ENCODE measurements at places on chromosomes 7 and 10.

GRCh38 chr10:53977267-53977666 is 823.8 kb downstream of the PCDH15 start:
- DNase-seq = no peak

- DNase-seq = no peak
These were observed 11.9 kb upstream of the SFR1 start for GRCh38 chr10:104109908-104110662.

DNA sequence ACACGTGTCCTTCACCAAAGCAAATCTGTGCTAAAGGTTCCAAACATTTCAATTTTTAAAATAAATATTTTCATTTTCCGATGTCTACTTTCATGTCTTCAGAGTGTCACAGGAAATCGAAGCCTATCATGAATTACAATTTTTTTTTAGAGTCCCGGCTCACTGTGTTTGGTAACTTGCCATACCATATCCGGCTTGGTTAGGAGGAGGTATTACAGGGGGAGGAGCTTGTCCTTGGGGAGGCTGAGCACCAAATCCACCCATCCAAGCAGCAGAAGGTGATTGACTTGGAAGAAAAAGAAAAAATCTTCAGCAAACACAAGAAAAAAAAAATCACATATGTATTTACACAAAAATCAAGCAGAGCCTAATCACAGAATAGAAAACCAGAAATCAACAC is 21.3 kb downstream of the TIAL1 start:
- peak; percentile 7 for DNase-seq

DNA sequence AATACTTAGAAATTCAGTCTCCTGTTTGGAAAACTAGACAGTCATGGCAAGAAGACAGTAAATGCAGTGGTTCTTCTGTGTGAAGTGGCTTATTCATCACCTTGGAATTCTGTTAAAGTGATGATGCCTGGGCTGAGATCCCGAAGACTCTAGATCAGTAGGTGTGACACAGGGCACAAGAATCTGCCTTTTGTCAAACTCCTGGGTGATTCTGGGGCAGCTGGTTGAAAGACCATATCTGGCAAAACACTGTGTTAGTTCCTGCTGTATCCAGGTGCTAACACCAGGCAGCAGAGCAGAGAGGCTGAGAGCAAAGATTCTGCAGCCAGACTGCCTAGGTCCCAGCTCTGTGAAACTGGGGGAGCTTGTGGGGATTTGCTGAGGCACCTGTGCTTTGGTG is 26.5 kb downstream of the MRC1 start:
- no peak for DNase-seq

GRCh38 chr10:21069278-21069677 is 172.2 kb upstream of the NEBL start:
- DNase-seq = no peak

DNA sequence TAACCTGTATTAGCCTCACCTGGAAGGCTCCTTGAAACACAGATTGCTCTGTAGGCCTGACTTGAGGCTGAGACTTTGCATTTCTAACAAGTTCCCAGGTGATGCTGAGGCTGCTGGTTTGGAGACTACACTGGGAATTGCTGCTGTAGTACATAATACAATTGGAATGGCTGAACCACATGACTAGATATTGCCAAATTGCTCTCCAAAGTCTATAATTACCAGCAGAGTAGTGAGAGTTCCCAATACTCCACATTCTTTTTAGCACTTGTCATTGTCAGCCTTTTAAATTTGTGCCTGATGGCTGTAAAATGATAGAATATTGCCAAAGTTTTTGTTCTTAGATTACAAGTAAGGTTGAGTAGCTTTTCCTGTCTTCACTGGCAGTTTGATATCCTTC is 39.9 kb downstream of the PLEKHA8 start:
- no peak for DNase-seq

DNA sequence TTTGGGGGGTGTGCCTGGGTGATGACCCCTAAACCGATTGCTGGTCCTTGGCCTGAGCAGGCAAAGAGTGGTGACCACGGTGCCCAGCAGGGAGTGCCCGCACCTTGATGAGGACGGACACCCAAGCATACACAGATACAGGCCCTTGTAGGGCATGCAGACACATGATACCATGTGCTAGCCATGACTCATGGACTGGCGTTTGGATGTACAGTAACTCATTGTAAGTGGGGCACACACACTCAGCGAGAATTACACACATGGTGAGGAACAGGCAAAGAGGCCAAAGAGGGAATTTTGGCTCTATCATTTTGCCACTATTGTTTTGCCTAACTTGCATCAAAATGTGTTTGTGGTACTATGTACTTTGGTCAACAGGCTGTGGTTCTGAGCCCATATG is 24.1 kb downstream of the KAZALD1 start:
- no peak for DNase-seq

DNA sequence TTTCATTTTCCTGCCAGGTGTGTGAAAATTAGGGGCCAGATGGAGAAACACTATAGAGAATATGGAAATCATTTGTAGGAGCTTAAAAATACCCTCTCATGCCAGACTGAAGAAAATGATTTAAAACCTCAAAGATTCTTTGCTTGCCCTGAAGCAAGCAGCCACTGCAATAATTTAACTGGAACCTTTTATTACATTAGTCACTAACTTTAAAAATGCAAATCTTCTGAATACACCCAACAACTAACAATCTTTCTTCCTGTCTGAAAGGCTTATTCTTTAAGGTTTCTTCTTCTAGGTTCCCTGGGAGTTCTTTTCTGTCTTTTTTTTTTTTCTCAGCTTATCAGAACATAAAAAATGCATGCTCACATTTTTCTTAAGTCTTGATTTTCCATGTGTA is 238.5 kb upstream of the KMT2E start:
- no peak for DNase-seq

DNA sequence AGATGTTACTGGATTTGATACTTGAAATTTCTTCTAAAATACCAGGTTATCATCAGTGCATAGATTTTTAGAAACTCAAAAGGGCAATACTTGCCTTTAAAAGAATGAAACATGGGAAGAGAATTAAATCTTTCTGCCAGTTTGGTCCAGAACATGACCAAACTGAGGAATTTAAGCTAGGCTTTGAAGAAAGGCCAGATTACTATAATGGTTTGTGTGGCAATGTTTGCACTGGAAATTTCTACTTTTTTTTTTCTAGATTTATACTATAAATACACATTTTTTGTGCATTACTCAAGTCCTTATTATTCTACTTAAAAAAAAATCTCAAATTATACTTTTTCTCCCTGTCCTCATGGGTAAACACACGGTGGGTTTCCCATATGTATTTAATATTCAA is 9.2 kb downstream of the MKX start:
- no peak for DNase-seq

GRCh38 chr7:85883-86515 is 106.4 kb upstream of the FAM20C start:
- DNase-seq = no peak

GRCh38 chr10:78210548-78210947 is 176.9 kb downstream of the RPS24 start:
- DNase-seq = no peak

DNA sequence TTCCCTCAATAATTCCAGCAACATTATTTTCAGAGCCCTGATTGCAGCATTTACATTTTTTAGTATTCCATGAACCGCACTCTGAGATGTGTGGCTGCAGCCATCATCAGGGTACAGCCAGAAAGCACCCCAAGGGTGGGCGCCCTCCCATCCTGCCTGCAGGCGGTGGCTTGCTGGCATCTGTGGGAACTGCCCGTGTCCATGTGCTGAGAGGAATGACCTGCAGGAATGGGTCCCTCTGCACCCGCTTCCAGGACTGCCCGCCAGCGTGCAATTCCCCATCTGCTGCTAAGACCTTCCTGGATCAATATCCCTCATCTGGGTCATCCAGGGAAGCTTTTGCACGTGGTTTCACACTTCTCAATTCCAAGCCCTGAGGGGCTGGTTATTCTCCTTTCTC is 32.8 kb upstream of the NUB1 start:
- no peak for DNase-seq

DNA sequence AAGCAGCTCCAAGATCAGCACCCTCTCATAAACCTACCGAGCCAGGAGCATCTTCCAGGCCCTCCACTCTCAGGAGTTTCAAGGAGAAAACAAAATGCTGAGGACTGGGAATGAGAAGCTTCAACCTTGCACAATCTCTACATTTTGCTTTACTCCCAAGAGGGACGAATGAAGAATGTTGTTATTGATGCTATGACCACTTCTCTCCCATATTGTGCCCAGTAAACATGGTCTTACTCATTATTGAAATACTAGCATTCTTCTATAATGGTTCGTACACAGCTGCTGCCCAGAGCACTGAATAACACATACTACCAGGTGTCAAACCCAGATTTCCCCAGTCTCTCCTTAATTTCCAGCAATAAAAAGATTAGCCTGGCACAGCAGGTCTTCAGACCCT is 63.4 kb upstream of the BET1 start:
- no peak for DNase-seq

DNA sequence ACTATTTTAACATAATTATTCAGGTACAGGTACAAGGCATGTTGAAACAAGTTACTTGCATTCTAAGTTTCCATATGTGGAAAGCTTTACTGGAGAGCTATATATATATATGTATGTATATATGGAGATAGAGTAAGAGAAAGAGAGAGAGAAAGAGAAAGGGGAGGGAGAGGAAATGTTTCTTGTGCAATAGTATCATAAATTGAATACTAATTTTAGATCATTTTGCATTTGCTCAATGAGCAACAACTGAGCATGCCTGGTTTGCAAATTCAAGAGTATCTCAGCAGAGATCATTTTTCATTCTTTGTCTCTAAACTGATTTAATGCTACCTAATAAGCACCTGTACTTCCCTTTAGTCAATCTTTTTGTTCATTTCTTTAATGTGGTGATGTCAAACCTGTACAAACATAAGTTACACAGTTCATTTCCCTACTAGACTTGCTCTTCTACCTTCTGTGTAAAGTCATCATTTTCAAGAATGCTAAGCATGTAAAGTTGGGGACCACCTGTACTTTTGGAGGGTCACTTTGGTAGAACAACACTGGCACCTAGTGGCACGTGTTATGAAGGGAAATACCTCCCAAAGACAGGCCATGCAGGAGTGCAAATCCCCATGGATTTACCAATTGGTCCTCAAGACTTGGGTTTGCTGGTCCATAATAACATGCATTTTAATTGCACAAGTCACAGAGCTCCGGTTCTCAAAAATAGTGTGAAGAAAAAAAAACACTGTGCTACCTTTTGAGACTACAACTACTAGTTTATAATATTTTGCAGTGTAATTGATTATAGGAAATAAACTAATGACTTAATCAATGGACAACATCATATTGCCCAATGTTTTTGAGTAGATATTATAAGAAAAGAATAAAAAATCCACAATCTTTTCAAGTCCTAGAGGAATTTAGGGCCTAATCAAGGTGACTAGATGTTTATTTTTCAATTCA is 431.2 kb upstream of the IGFBP3 start:
- no peak for DNase-seq

DNA sequence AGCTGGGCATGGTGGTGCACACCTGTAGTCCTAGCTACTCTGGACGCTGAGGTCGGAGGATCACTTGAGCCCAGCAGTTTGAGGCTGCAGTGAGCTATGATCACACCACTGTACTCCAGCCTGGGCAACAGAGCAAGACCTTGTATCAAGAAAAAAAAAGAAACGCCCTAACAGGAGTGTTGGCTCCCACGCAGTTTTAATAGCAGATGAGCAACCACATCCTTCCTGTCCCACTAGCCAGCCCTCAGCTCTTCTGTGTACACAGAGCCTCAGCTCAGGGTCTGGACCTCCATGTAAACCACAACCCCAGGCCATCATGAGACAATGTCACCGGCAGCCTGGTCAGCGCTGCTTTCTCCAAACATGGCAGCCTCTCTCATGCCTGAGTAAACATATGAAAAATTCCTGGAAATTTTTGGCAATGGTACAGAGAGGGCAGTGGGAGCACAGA is 108.2 kb downstream of the PIP4K2A start:
- no peak for DNase-seq

DNA sequence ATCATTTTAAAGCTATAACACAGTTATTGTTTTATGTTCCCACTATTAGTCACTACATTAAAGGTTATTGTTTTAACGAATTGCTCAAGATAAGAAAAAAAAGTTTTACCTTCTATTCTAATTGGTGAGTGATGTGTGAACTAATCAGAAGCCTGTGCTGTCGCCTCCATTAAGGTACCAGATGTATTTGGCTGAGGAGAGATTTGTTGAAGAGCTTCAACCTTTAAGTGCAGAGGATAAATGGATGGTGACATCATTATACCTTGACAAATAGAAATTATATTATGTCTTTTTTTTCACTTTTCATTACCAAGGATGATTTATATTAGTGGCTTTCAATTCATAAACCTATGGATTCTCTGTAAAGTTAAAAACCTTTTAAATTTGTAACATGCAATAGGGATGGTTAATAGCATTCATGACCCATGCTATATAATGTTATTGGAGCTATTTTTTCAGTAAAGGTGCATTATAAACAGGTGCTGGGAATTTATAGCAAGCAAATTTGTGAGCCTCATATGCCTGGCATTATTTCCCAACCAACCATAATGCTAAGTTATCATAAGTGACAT is 97.0 kb upstream of the NPVF start:
- DNase-seq = no peak

DNA sequence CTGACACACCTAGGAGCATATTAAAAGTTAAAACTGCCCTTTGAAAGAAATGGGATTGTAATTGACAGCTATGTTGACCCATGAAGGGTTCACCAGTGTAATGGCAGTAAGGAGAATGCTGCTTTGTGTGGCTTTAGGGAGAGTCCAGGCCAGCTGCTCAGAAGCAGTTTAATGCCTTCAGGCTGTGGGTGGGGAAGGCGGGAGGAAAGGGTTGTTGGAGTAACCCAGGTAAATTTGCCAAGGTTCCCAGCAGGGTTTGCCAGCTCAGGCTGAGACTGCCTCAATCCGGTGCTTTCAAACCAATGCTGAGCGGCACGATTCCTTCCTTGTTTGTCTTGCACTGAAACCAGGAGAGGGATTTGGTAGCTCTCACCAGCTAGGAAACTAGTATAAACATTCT is 637.2 kb downstream of the INHBA start:
- no peak for DNase-seq
